Endothelial cell (in vitro differentiated cells): ENCODE measurements at places on chromosomes 2 and 18. TPM values are rescaled to one million over a fixed set of nuclear protein-coding genes. Genes with fewer than 3 reads are reported as not detected.

MYOM1 gene
- 0.49 TPM for total RNA-seq

UGT1A6 gene
- total RNA-seq: not detected

C2orf69 gene
- total RNA-seq: 16.1 TPM

SPOPL gene
- 27.8 TPM for total RNA-seq

IL1RL2 gene
- not detected for total RNA-seq

DSC3 gene
- 0.87 TPM for total RNA-seq
